ENCODE measurements at places on chromosomes 13 and 19.
A peak's percentile ranks its signal among the peaks of the same experiment; 100 is the strongest.

DNA sequence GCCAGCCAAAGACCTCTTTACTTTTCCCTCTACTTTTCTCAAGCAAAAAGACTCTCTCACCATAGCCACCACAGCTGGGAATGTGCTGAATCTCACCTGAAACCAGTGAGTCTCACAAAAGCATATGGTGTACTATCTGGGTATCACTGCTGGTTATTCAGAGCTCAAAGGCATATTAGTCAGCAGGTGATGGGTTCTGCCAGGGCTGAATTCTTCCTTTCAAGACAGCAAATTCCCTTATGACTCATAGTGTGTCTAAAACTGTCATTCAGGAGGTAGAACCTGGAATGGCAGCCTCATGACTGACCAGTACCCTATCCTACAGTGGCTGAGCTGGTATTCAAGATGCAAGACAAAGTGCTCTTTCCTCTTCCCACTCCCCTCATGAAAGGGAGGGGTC lies 2859.1 kb downstream of the PCDH9 start:
- DNase-seq: no peak

GRCh38 chr19:58497634-58498170 lies 14.1 kb downstream of the SLC27A5 start:
- no peak for DNase-seq

DNA sequence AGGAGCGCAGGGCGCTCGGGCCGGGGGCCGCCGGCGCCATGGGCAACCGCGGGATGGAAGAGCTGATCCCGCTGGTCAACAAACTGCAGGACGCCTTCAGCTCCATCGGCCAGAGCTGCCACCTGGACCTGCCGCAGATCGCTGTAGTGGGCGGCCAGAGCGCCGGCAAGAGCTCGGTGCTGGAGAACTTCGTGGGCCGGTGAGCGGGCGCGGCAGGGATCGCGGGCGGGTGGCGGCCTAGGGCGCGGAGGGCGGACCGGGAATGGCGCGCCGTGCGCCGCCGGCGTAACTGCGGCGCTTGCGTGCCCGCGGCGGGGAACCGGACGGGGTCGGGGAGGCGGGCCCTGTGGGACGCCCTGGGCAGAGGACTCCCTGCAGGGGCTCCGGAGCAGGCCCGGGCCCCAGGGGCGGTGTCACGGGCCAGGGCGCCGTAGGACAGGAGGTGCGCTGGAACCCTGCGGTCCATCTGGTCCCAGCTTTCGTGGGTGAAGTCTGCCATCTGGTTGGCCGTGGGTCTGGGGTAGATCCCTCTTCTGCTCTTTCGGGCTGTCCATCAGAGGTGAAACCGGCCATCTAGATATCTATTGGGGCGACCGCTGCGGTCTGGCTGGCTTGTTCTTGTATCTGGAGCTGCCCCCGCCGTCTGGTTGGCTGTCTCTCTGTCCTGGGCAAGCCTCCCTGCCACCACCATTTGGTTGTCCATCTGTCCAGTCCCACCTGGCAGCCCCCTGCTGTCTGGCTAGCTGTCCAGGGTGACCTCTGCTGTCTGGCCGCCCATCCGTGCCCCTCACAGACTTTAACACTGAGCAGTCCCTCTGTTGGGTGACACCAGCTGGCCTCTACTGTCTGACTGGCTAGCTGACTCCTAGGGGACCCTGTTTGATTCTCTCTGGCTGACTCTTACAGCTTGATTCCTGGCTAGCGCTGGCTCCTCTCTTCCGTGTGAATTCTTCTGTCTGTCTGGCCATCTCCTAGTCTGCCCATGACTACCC lies 622 bp downstream of the DNM2 start:
- DNase-seq: peak; percentile 68

- no peak for DNase-seq
Measured at GRCh38 chr13:99813336-99814095, 158.1 kb downstream of the ZIC5 start.

- DNase-seq: no peak
Measured at GRCh38 chr13:67123165-67123564, 107.0 kb downstream of the PCDH9 start.

- DNase-seq: no peak
Measured at GRCh38 chr19:33374236-33374714, 766 bp downstream of the CEBPG start.

DNA sequence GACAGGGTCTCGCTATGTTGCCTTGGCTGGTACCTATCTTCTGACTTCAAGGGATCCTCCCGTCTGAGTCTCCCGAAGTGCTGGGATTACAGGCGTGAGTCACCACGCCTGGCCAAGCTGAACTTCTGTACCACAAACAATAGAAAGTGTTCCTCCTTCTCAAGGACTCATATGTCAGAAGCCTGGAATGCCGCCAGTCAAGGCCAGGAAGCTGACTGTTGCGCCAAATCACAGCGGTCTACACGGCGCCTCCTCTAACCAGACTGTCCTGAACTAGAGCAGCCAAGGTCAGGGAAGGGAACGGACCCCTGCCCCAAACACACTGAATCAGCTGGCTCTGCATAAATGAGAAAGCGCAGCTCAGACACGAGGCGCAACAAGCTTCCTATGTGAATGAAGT lies 14.6 kb downstream of the RAB20 start:
- DNase-seq: peak; percentile 92

DNA sequence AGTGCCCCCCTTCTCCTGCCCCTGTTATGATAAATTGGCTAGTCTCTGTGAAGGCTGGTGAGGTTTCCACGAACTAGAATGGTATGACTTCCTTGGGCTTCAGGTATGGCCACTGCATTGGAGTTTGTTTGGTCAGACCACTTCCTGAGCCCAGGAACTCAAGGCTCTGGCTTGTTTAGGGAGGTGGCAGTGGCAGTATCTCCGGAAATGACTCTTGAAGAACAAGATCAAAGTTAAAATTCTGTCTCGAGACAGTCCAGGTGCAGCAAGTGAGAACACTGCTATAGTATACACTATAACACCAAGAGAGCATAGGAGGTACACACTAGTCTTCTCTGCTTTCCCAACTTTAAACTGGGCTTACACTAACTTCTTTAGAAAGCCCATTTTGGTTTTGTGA lies 309.1 kb downstream of the KLF12 start:
- DNase-seq: no peak

DNA sequence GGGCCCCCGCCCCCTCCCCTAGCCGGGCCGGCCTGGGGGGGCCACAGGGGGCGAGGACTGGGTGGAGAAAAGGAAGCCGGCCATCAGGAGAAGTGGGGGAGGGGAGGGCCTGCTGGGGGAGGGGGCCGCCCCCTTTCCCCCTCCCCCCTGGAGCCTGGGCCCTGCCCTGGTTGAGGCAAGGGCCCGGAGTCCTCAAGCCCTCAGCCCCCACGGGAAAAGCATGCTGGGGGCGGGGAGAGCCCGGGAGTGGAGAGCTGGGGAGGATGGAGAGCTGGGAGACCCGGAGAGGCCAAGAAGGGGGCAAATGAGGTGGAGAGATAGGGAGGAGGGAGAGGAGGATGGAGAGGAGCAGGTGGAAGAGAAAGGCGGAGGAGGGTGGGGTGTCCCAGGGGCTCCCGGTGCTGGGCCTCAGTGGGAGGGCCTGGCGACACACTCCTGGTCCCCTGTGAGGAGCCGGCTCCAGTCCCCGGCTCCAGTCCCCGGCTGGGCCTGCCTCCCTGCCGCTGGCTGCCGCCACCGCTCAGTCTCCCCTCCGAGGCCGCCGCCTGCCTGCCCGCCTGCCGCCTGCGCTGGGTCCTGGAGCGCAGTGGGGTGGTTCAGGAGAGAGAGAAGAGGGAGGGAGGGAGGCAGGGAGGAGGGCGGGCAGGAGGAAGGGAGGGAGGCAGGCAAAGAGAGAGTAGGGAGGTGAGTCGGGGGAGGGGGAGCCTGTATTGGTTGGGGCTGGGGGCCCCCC lies at the start of gene GRIK5:
Gene GRIK5 (minus strand): TSS at position 588 of the 733 bp plus-strand sequence. CDS start 4,436 bp downstream, outside the sequence.
- no peak for DNase-seq

- DNase-seq: no peak
Measured at GRCh38 chr19:16497042-16497441, 848 bp downstream of the C19orf44 start.

GRCh38 chr19:533364-534058 lies 2.0 kb downstream of the CDC34 start:
- DNase-seq: no peak

GRCh38 chr13:22061806-22062391 lies 391.0 kb downstream of the FGF9 start:
- no peak for DNase-seq

GRCh38 chr13:31051999-31052398 lies 109.7 kb downstream of the HSPH1 start:
- no peak for DNase-seq

GRCh38 chr13:110343241-110343865 lies 36.3 kb downstream of the COL4A2 start:
- DNase-seq: no peak

DNA sequence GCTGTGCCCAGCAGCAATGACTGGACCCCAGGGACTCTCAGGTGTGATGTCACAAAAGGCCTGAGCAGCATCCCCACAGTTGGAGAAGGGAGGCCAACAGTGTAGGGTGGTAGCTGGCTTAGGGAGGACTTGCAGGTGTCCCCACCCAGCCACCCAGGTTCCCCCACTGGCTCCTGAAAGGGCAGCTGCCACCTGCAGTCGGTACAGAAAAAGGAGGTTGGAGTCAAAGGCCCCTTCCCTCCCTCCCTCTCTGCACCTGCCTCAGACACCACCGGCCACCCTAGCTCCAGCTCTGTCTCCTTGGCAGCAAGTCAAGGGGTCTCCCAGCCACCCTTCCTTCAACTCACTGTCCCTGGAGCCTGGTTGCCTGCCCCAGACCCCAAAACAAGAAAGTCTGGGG lies at the start of gene PCP2:
Gene PCP2 (minus strand): TSS at position 22 of the 400 bp plus-strand sequence. CDS start 262 bp downstream, outside the sequence.
- DNase-seq: no peak

DNA sequence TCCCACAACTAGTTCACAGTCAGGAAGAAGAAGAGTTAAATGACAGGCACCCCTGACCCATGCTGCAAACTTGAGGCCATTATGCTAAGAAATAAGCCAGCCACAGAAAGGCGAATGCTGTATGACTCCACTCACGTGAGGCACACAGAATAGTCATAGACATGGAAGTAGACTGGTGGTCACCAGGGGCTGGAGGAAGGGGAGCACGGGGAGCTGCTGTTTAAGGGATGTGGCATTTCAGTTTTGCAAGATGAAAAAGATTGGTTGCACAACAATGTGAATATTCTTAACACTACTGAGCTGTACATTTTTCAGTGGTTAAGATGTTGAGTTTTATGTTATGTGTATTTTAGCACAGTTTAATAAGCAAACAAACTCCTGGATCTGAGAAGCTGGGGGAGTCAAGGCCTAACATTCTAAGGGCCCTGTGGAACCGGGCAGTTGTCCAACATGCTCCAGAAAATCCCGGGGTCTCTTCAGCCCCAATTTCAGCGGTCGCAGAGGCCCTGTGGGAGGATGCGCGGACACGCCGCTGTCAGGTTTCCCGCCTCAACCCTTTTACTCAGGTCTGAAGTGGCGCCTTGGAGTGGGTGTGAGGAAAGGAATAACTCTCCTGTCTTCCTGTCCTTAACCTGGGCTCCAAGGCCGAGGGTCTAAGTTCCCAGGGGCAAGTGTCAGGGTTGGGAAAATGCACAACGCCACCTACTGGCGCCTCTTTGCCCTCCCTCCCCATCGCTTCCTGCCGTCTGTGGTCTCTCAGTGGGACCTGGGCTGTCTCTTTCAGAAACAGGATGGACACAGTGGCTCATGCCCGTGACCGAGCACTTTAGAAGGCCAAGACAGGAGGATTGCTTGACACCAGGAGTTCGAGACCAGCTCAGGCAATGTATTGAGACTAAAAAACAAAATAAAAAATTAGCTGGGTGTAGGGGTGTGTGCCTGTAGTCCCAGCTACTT lies 4.4 kb upstream of the TMEM272 start:
- DNase-seq: no peak

DNA sequence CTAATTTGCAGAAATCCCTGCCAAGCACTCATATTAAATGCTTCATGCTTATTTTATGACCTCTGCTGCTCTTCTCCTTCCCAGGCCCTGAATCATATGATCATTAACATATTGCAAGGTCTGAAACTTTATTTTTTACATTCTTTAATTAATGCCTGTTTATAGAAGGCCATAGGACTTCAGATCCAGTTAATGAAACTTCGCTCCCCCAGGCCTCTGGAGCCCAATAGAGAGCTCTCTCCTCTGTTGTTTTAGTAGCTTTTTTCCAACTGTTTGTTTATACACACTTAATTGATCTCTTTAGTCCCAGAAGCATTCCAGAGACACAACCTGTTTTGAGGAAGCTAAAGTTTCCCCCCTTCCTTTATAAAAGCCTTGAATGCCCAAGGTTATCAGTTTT lies 68.3 kb downstream of the DACH1 start:
- DNase-seq: no peak

- peak; percentile 48 for DNase-seq
Measured at GRCh38 chr19:38433268-38433733, at the start of gene RYR1. Gene RYR1, plus strand, starts transcription at chr19:38433691. Its CDS starts 139 bp downstream, at chr19:38433830.
